ENCODE measurements at places on chromosomes 11 and 22.

GRCh38 chr11:128453444-128454336 lies 133.7 kb downstream of the ETS1 start:
- DNase-seq, result no peak

DNA sequence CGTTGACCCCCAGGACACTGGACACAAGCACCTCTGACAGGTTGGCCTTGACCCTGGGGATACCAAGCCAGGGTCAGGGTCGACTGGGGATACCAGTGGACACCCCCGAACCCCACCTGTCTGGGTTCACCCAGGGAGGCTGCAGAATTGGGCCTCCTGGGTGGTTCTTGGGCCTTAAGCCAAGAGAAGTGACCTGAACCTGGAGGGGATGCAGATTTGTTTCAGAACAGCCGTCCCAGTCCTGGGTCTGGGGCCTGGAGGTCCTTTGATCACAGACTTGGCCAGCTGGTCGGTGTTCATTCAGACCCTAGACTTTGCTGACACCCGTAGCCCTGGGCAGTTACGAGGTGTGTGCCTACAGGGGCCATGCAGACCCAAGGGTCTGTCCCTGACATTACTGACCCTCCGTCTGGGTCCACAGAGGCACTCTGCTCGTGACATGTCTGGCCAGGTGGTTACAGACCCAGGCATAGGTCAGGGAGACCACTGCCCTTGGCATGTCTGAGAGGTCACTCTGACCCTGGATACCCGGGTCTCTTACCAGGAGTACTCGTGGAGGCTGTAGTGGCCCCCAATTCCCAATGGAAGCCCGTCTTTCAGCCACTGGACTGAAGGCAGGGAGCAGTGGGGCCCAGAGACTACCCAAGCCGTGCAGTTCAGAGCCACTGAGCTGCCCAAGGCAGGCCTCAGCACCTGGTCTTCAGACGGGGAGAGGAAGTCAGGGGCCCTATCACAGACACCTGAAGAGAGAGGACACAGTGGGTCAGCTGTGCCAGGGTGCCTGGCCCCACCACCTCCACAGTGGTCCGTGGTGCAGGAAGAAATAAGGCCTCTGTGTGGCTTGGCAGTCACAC lies 6.4 kb downstream of the SIGIRR start:
- DNase-seq, result no peak

DNA sequence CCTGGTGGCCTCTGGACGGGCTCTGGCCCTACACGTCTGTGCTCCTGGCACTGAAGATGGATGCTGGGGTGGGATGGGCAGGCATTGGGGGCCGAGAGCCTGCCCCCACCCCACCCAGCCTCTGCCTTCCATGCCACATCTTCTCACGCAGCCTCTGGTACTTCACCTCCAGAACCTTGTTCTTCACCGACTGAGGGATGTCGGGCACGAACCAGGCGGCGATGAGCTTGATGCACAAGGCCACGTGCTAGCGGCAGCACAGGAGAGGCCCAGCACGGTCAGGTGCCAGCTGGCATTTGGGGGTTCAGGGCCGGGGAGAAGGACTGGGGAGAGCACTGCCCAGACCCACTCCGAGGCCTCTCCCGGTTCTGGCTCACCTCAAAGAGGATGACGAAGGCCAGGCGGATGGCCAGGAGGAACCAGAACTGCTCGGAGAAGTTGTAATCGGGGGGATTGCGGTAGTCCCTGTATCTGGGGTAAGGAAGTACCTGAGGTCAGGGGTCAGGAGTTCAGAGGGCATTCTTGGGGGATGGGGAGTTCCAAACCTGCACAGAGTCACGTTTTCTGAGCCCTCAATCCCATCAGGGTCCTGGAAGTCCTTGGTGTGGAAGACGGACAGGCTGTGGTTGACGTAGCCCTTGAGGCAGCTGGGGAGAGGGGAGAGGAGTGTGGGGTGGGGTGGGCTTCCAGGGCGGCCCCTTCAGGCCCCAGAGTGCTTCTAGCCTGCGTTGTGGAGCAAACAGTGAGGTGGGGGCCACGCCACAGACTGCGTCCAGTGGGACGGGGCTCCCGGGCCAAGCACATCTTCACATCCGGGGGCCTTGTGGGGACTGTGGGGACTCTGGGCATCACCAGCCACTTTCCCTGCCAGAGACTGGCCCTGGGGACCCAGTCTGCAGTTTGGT lies 3.8 kb upstream of the SIGIRR start:
- no peak for DNase-seq

DNA sequence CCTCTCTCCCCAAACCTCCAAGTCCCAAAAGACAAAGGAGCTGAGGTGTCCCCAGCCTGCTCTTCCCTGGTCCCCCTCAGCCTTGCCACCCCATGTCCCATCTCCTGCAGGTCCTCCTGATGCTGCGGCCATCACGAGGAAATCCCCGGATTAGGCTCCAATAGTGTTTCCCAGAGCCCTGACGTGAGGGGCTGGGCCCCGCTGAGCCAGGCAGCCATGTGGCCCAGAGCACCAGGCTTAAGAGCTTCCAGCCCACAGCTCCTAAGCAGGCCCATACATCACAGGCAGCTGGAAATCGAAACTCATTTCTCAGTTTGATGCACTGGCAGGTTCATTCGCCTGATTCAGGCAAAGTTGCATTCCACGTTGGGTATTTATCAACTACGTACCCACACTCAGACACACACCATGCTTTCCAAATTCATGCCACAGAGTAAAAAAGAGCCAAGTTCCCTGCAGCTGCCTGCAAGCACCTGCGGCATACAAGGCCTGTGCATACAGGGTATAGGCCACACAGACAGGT lies 114.2 kb downstream of the CHST1 start:
- no peak for DNase-seq

- DNase-seq, result no peak
Observed at GRCh38 chr11:92897487-92897886, 72.0 kb upstream of the MTNR1B start.

GRCh38 chr11:41498726-41499125 lies 39.3 kb upstream of the LRRC4C start:
- DNase-seq, result no peak

- no peak for DNase-seq
Observed at GRCh38 chr11:69012092-69013008, 696 bp downstream of the MRGPRF start.
